B cell (primary cell): ENCODE measurements at places on chromosomes 3 and 15.

DNA sequence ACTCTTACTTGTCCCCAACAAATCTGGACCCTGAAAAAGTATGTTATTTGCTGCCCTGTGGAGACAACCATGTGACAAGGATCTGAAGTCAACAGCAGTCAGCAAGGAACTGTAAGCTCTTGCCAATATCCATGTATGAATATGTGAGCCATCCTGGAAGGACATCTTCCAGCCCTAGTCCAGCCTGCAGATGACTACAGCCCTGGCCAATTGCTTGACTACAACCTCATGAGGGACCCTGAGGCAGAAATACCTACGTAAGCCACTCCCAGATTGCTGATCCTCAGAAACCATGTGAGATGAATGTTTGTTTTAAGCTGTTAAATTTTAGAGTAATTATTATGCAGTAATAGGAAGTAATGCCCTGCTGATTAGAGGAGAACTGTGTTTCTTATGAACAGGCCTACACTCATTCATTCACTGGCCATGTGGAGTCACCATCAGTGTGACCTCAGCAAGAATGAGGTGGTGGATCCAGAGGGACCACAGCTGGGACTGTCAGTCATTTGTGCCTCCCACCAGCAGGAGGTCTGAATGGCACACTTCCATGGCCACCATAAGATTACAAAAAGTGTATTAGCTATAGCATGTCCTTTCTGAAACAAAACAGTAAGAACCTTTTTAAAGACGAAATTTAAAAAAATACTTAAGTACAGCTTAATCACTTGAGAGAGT is 92.6 kb downstream of the TFDP2 start:
- no peak for DNase-seq

DNA sequence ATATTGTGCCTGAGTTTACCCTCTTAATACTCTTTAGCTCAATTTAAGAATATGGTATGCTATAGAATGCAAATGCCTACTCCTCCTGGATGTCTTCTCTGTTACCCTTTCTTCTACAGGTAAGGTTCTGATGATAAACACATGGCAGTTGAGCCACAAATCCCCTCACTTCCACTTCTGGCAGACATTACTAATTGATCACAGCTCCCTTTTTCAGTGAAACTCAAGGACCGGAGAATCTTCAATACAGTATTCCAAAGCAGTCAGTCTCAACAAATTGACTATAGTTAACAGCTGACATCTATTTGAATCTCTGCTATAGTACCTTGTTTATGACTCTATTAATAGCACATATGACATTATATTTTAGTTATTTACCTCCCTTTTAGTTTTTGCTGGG is 232.1 kb upstream of the ADAMTS9 start:
- no peak for DNase-seq

- DNase-seq: no peak
These were observed 471.2 kb upstream of the TGFBR2 start for GRCh38 chr3:30135190-30135589.

GRCh38 chr3:157406394-157406793 is 30.3 kb upstream of the PTX3 start:
- no peak for DNase-seq
